ENCODE measurements at places on chromosomes 2 and 18. TPM values are rescaled to one million over a fixed set of nuclear protein-coding genes. Genes with fewer than 3 reads are reported as not detected.

Gene L3MBTL4
- total RNA-seq, result 10.5 TPM

Gene C2orf72
- not detected for total RNA-seq

DNA sequence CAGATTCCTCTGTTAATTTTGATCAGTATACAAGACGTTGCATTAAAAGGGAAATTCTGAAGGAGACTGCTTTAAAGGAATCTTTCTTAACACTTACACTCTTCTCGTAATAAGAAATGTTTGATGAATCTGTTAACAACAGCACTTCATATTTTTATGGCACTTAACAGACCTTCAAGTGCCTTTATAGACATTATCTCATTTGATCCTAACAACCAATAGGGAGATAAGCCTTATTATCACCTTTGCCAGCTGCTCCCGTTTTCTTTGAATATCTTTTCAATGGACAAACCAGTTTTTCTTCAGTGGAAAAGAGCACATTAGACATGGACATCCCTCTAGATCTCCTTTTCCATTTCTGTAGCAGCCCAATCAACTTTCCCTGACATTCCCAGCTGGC is 653.0 kb upstream of the FAM98A start:
- DNase-seq, result no peak

- no peak for DNase-seq
Measured at GRCh38 chr18:36465970-36466369, 168.5 kb downstream of the FHOD3 start.

DNA sequence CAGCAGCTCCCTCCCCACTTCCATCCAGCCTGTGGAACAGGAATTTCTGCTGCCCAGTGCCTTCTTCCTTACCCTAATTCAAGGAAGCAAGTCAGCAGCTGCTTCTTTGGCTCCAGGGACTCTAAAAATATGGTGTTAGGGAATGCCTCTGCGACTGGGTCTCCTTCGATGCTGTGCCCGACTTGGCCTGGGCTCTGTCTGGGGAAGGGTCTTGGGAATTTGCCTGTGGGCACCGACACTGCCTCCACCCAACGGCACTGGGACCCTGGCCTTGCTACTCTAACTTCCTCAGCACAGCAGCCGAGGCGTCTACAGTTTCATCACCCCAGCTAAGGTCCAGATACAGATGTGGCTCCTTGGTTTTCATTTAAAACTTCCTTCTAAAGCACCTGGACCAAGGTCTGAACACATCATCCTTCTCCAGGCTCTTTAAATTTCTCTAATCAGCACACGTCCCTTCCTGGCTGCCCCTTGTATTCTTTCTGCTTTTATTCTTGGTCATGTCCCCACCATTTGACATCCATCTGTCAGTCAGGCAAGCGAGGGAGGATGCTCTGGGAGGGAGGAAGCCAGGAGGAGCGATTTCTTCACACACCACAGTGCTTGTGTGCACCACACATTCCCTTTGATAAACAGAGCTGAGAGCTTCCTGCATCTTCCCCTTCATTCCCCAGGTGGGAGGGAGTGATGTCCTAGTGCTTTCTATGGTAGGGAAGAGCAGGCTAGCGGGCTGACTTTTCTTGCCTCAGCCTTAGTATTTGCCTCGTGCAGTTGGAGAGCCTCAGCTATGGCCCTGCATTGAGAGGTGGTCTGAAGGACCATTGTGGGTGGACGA is 6.8 kb downstream of the LBH start:
- no peak for DNase-seq

DNA sequence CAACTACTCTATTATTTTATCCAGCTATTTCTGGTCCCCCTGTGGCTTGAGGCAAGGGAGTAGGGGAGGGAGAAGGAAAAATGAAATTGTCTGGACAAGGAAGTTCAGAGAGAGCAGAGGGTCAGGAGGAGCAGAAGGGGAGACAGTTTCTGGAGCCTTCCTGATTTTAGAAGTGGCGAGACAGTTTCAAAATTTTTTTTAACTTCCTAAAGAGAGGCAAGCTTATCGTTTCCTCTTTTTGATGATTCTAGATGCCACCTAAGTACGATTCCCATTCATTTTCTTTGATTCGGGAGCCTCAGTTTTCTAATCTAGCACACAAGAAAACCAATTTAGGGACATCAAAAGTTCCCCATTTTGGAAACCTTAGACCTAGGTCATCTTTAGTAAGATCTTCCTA is 96.9 kb upstream of the B3GNT2 start:
- DNase-seq, result no peak
